H9 (cell line): ENCODE measurements at places on chromosomes 11 and 22.
A peak's percentile ranks its signal among the peaks of the same experiment; 100 is the strongest.

GRCh38 chr22:18110194-18110953 lies at the start of gene TUBA8:
TSS of gene TUBA8 (plus strand) at chr22:18110809. CDS start at chr22:18110866, 57 bp downstream.
- H3K27ac ChIP-seq = no peak within 1 kb of the TSS
- peaks cover 10% of the 10 kb centered on the region for H3K27me3 ChIP-seq
- H3K36me3 ChIP-seq = peaks cover 4% of the 10 kb centered on the region; the same call in 1 of the 2 replicates
- peak; percentile 52 for DNase-seq
- no peaks in the 10 kb centered on the region for H3K4me1 ChIP-seq

DNA sequence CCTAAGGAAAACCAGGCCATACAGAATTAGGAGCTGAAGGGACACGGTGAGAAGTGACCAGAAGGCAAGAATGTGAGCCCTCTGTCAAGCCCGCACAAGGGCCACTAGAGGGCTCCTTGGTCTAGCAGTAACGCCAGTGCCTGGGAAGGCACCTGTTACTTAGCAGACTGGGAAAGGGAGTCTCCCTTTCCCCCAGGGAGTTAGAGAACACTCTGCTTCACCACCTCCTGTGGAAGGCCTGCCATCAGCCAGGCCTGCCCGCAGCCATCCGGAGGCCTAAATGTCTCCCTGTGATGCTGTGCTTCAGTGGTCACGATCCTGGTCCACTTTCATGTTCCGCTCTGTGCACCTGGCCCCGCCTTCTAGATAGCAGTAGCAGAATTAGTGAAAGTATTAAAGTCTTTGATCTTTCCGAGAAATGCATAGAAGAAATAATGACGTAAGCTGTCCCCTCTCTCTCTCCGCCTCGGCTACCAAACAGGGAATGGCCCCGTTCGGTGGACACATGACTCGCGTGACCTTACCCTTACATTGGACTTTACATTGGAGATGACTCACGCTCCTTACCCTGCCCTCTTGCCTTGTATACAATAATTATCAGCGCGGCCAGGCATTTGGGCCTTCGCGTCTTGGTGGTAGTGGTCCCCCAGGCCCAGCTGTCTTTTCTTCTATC lies 10.7 kb upstream of the GSTP1 start:
- no peaks in the 10 kb centered on the region for H3K4me1 ChIP-seq
- no peak overlapping the region for H3K4me3 ChIP-seq
- peak; percentile 77 for DNase-seq
- H3K36me3 ChIP-seq = no peaks in the 10 kb centered on the region
- no peak overlapping the region for H3K27ac ChIP-seq

- H3K27ac ChIP-seq = no peak within 1 kb of the TSS
- peaks cover 4% of the 10 kb centered on the region; the same call in 1 of the 2 replicates for H3K27me3 ChIP-seq
- peaks cover 2% of the 10 kb centered on the region; the same call in 1 of the 2 replicates for H3K4me1 ChIP-seq
- H3K36me3 ChIP-seq = no peaks in the 10 kb centered on the region
- peak within 1 kb of the TSS; percentile 86 for H3K4me3 ChIP-seq
- DNase-seq = peak; percentile 92
Observed at GRCh38 chr11:45285930-45286632, at the start of gene SYT13. TSS of gene SYT13 (minus strand) at chr11:45286341. CDS start at chr11:45286207, 134 bp downstream.

GRCh38 chr22:19536564-19536963 lies 12.4 kb upstream of the CLDN5 start:
- H3K27ac ChIP-seq = no peak overlapping the region
- H3K36me3 ChIP-seq = no peaks in the 10 kb centered on the region
- H3K4me1 ChIP-seq = no peaks in the 10 kb centered on the region

DNA sequence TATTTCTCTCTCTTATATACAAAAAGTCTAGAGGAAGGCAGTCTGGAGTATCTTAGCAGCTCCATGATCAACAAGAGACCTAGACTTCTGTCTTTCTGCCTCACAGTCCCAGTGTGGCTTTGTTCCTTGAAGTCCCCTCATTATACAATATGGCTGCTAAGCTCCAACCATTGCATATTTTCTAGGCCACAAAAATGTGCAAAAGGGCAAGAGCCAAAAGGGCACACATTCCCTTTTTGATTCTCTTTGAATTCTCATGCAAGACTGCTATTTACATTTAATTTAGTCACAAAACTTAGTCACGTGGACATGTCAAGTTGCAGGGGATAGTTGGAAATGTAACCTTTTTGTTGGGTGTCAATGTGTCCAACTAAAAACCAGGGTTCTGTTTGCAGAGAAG lies 64.2 kb upstream of the OLFML1 start:
- H3K36me3 ChIP-seq = no peaks in the 10 kb centered on the region
- DNase-seq = no peak
- H3K4me3 ChIP-seq = no peak overlapping the region
- no peak overlapping the region for H3K27ac ChIP-seq

- peaks cover 12% of the 10 kb centered on the region for H3K36me3 ChIP-seq
- H3K27me3 ChIP-seq = no peaks in the 10 kb centered on the region
- no peak overlapping the region for H3K4me3 ChIP-seq
- DNase-seq = no peak
Observed at GRCh38 chr11:70883973-70884623, 368.3 kb downstream of the SHANK2 start.

DNA sequence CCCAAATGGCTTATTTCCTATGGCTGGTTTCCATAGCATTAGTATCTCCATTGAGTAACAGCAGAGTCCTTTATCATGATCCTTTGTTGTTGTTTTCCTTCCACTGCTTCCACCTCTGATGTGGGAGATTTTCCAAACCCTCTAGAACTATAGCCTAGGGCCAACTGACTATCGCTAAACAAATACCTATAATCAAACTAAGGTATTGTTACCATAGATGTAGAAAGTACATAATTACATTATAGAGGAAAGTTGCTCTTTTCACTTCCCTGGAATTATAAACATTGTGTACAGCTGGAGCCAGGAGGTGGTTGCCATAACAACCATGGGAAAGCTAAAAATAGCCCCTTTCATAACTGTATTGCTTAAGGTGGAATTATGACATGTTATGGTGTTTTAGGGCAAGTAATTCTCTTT lies 47.0 kb upstream of the ALKBH3 start:
- no peak overlapping the region for H3K4me3 ChIP-seq
- H3K4me1 ChIP-seq = no peaks in the 10 kb centered on the region
- no peaks in the 10 kb centered on the region for H3K27me3 ChIP-seq
- peaks cover 5% of the 10 kb centered on the region; the same call in 2 of the 3 replicates for H3K36me3 ChIP-seq
- H3K27ac ChIP-seq = no peak overlapping the region

- peaks cover 3% of the 10 kb centered on the region; the same call in 1 of the 2 replicates for H3K4me1 ChIP-seq
- peaks cover 5% of the 10 kb centered on the region; the same call in 2 of the 3 replicates for H3K36me3 ChIP-seq
- no peaks in the 10 kb centered on the region for H3K27me3 ChIP-seq
- no peak for DNase-seq
Observed at GRCh38 chr11:69452206-69452987, 29.1 kb upstream of the LINC01488 start.

- H3K4me3 ChIP-seq = no peak overlapping the region
- no peak overlapping the region for H3K27ac ChIP-seq
- no peaks in the 10 kb centered on the region for H3K27me3 ChIP-seq
- H3K36me3 ChIP-seq = peaks cover 6% of the 10 kb centered on the region
Observed at GRCh38 chr22:35455529-35455928, 55.6 kb downstream of the MCM5 start.

GRCh38 chr22:31943206-31943977 lies 943 bp upstream of the YWHAH start:
- H3K4me3 ChIP-seq = peak overlapping the region; percentile 1; the same call in 1 of the 2 replicates
- peaks cover 14% of the 10 kb centered on the region for H3K36me3 ChIP-seq
- H3K27me3 ChIP-seq = no peaks in the 10 kb centered on the region

GRCh38 chr11:74091549-74091948 lies 79.3 kb downstream of the C2CD3 start:
- H3K4me1 ChIP-seq = no peaks in the 10 kb centered on the region
- H3K36me3 ChIP-seq = peaks cover 11% of the 10 kb centered on the region; the same call in 1 of the 2 replicates
- H3K4me3 ChIP-seq = no peak overlapping the region
- DNase-seq = no peak
- H3K27me3 ChIP-seq = no peaks in the 10 kb centered on the region
